ENCODE measurements at places on chromosomes 3 and 15.

DNA sequence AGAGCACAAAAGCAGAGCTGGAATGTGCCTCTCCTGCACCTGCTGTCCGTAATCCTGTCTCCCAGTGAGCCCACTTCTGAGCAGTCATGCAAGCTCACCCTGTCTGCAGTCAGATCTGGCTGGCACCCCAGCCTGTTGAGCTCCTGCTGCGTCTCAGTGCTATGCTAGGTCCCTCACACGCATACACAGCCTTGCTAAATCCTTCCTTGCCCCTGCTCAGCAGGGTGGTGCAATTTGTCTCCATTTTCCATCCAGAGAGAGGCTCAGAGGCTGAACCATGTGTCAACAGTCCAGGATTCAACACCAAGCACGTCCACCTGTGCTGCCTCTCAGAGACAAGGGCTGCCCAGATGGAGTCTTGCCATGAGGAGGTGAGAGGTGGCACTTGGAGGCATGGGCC lies 11.0 kb downstream of the POMGNT2 start:
- DNase-seq, result no peak

DNA sequence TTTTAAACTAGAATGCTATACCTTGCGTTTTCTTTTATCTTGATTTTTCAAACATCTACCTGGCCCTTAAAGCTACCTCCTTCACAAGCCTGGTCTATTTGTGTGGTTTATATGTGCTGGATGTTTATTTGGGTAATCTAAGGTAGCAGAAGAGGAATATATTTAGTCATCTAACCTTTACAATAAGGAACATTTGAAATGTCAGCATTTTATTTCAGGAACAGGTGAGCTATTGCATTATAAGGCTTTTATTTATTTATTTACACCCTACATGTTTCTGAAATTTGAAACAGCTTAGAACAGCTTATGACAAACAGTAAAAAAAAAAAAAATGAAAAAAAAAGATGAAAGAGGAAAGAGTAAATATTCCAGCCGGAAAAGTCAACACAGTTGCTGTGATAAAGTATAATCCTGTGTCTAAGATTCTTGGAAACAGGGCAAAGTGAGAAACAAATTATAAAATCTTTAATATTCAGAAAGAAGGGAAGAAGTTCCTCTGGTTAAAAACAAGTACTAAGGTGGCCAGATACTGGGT lies 19.5 kb downstream of the HHLA2 start:
- no peak for DNase-seq

DNA sequence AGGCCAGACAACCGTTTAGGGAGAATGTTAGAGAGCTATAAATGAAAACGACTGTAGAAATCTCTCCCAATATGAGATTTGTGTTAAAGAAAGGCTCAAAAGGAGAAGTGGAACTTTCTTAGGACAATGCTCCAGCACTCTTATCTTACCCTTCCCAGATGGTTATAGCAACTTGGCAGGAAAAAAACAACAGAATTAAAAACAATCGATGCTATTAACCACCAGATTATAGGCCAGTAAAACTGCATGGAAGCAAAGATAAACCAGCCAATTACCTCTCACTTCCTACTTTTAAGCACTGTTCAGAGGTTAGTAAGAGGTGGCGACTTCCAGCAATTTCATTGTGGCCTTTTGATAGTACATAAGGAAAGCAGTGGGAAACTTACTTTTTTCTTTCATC lies 72.9 kb downstream of the TMCC1 start:
- DNase-seq, result no peak

- DNase-seq, result peak; percentile 93
Measured at GRCh38 chr15:48559285-48559684, 86.2 kb downstream of the FBN1 start.

DNA sequence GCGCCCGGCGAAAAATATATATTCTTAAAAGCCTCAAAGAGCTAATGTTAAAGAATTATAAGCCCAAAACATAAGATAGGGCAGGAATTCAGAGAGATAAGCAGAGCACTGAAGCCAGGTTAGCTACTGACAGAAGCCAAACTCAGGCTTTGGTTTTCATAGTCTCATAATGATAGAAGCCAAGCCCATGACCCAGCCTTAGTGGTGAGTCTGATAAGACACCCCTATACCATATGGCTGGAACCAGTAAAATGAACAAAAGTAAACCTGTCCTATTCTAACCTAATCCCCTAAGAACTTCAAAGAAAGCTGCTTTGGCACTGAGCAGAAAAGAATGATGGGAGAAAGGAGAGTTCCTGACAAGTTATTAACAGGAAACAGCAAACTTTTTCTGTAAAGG lies 25.9 kb downstream of the MYO9A start:
- DNase-seq, result no peak

DNA sequence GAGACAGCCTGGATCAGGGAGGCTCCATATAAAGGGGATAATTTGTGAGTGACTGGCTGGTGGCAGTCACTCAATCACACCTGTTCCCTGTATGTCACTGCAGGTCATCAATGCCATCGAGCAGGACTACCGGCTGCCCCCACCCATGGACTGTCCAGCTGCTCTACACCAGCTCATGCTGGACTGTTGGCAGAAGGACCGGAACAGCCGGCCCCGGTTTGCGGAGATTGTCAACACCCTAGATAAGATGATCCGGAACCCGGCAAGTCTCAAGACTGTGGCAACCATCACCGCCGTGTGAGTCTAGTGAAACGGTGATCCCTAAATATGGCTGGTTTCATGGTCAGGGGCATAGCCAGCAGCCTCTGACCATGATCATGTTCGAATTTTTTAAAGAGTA lies 453.2 kb downstream of the EPHB1 start:
- no peak for DNase-seq

- no peak for DNase-seq
Measured at GRCh38 chr3:165817160-165817709, 20.0 kb downstream of the BCHE start.

DNA sequence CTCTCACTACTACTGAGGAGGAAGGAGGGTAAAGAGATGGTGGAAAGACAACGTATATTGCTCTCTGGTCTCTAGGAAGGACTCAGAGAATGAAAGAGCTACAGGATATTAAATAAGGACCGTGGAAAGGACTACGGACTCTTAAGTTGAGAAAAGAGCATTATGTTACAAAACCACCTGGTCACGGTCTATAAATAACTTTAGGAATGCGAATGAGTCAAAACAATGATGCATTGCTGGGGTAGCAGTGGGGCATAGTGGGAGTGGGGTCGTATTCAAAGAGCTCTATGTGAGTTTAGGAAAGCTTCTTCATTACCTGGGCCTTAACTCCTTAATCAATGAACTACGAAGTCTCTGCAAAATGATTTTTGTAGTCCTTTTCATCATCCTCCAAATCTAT lies 295.7 kb upstream of the SOX14 start:
- no peak for DNase-seq

GRCh38 chr3:53137835-53138446 lies 7.7 kb upstream of the RFT1 start:
- peak; percentile 26 for DNase-seq

- peak; percentile 76 for DNase-seq
Measured at GRCh38 chr3:155912579-155913190, 42.2 kb downstream of the GMPS start.

DNA sequence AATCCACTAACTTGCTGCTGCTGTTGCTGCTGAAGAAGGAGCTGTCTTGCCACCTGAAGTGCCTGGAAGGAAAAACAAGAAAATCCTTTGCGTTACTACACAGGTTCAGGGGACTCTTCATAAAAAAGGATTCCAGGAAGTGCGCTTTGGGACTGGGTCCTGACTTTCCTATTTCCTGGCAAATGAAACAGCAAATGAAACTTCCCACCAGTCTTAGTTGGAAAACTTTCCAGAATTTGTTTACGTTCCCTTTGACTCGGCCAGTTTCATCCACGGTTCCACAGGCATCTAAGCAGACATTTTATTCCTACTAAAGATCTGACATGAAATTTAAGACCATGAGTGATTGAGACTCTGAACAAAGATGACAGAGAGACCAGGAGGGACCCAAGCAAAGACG lies 471.0 kb downstream of the FOXP1 start:
- peak; percentile 84 for DNase-seq

DNA sequence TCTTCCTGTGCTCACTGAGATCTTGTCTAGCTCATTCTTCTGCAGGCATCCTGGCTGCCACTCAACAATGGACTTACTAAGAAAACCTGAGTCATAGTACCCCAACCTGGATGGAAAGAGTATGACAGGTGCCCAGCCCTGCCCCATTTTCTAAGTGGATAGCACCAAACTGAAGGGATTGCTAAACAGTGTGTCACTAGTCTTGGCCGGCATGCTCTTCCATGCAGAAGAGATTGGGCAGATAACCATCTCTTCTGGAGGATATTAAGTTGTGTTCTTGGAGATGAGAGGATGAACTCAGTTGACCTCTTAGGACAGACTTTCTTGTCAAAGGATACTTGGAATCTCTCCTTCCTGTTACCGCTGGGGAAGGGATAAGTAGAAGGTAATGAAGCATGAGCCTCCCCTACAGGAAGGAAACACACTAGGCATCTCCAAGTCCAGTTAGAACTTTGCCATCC lies 797.5 kb downstream of the AGBL1 start:
- DNase-seq, result peak; percentile 72

DNA sequence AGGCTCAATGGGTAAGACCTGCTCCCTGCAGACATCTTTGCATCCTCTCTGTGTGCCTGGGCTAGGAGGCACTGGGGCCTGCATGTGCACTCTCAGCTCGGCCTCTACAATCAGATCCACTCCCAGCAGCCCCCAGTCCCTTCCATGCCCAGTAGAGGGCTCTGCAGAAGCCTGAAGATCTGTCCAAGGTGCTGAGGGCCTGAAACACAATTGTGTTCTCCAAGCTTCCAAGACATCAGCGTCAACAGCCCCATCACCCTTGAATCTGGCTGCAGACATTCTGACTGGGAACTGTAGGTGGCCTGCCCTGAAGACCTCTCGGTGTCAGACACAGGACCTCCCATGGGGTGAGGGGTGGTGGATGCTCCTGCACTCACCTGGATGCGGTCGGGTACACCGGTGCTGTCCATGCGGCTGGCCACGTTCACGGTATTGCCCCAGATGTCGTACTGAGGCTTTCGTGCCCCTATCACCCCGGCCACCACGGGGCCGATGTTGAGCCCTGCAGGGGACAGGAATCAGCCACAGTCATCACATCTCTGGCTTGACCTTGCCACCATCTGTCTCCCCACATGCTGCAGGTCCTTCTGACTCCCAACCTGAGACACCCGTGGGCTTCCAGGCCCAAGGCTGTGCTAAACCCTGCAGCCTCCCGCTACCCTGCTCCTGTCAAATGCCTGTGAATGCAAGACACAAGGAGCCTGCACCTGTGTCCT lies 84.7 kb downstream of the SEC22A start:
- DNase-seq, result peak; percentile 56

DNA sequence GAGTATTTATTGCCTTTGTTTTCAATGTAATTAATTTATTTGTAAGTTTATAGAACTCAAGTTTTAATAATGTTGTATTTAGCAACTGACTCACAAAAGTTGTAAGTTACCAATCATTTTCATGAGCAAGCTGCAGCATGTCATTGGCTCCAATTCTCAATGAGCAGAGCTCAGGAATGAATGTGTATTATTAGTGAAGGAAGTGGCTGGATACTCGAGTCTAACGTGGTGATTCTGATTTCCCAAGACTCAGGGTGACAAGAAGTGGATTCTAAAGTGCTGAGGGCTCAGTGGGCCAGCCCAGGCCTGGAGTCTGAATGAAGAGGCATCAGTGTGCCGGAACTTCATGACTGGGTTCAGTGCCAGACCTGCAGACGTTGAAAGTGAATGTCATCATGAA lies 39.6 kb downstream of the CLDN11 start:
- no peak for DNase-seq

DNA sequence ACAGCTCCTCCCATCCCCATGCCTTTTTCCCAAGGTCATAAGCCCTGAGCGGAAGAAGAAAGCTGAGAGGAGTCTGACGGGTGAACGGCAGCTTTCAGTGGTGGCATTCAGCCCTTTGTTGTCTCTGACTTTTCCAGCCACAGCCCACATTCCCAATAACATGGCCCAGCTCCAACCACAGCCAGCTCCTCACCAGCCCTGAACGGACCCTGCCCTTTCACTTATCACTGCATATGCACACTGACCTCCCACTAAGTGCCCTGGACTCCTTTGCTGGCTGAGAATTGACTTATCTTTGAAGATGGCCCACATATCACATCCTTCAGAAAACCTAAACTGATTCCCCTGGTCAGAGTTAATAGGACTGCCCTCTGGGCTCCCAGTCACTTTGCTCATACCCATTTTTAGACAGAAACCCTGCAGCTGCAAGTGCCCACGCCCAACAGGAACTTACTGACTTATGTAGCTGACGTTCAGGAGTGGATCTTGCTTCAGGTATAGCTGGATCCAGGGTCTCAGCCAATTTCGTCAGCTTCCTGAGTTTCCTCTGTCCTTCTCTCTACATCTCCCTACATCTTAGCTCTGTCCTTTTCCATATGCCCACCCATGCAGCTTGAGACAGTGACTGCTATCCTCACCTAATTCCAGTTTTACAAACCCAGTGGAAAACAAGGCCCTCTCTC lies 348.5 kb upstream of the PROK2 start:
- no peak for DNase-seq

GRCh38 chr3:129040579-129041300 lies 19.8 kb upstream of the GP9 start:
- no peak for DNase-seq

DNA sequence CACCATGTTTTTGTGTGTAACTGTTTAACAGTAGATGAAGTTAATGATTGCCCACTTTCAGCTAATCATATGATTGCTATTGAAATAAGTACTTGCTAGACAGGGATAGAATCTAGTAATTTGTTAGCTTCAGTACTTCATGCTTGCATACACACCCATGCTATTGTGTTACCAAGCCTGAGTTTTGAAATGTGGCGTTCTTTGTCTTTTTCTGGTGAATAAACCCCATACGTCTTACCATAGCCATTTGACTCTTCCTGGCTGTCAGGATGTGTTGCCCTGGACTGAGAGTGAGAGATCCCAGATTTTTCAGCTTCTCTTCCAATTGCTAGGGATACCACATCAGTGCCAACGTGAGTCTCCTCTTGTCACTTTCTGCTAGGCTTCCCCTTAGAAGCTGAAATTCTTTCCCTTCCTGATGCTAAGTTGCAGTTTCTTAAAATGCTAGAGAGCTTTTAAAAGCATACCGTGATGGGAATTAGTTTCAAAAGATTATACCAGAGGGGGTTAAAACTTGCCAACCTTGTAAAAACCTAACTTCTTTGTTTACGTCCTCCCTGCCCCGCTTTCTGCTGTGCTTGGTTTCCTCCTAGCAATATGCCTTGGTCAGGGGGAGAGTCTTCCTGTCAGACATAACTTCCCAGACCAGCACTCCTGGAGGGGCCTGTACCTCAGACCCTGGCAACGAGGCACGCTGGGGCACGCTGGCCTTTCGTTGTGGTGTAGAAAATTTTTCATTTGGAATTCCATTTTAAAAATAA lies 62.9 kb upstream of the ULK4 start:
- no peak for DNase-seq

DNA sequence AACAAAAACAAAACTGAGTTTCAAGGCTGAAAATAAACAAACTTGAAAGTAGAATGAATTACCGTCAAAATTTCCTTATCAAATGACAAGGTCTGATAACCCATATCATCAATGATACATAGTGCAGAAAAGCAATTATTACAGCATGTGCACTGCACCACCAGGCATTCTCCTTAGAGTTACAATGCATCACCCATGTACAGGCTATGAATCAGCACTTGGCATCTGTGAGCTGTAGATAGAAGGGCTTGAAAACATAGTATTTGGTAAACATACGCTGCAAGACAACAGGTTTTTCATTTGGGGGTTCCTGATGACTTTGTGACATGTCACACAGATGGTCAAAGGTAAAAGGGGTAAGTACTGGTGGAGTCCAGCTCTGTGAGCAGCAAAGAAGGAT lies 265.1 kb downstream of the CTNNB1 start:
- peak; percentile 5 for DNase-seq
